ENCODE measurements at places on chromosomes 13 and 19.

DNA sequence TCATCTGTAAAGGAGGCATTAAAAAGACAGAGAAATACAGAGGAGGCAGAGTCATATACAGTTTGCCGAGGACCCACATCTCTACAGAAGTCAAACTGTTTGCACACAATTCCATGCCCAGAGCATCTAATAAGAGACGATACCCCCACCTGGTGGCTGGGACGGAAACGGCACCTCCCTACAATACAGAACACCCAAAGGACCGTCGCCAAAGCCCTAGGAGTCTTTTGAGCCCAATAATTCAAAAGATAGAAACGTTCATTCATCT is 703 bp upstream of the PLEKHG2 start:
- no peak for DNase-seq

DNA sequence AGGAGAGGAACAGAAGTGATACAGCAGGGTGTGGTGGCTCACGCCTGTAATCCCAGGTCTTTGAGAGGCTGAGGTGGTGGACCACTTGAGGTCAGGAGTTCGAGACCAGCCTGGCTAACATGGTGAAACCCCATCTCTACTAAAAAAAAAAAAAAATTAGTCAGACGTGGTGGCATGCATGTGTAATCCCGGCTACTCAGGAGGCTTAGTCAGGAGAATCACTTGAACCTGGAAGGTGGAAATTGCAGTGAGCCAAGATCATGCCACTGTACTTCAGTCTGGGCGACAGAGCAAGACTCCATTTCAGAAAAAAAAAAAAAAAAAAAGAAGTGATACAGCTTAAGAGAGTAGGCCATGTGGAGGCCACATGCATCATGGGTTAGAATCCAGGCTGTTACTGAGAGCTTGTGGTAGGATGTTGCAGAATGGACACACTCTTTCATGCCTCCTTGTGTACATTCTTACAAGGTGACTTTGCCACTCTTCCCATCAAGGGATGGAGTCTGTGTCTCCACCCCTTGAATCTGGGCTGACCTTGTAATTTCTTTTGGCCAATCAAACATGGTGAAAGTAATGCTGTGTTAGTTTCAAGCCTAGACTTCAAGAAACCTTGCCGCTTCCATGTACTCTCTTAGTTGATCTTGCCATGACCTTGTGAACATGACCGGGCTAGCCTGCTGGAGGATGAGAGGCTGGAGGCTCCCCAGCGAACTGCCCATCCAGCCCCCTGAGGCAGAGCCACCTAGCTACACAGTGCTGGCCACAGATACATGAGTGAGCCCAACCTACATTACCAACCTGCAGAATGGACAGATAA is 12.3 kb downstream of the FAM187B start:
- DNase-seq: no peak

DNA sequence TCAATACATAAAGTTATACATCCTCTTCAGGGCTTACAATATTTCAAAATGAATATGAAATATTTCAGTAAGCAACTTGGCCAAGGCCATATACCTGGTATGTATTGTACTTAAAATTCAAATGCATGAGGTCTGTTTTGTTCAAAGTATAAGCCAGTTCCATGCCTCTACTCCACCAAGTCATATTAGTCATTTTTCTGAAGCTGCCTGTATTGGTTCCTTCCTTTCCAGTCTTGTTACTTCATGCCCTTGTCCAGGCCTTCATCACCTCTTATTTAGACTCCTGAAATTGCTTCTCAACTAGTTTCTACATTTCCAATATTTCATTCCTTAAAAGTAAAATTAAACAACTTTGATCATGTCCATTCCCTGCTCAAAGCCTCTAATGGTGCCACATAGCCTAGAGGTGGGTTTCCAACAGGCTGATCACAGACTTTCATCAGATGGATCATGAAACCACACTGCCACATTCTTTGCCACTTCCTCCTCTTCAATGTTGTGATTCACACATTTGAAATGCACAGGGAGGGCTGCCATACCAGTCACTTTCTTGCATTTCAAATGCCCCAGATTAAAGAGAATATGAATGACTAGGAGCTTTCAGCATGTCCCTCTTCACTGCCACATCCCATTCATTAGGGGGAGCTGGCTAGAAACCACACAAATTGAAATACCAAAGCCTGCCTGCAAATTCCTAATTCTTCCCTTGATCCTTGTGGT is 424.1 kb upstream of the DACH1 start:
- peak; percentile 75 for DNase-seq

- no peak for DNase-seq
These were observed 13.1 kb upstream of the HIF3A start for GRCh38 chr19:46283771-46284170.

- no peak for DNase-seq
These were observed 1335.9 kb downstream of the UQCRFS1 start for GRCh38 chr19:27876976-27877512.

GRCh38 chr13:20326276-20326675 is 94.2 kb upstream of the GJB6 start:
- no peak for DNase-seq

DNA sequence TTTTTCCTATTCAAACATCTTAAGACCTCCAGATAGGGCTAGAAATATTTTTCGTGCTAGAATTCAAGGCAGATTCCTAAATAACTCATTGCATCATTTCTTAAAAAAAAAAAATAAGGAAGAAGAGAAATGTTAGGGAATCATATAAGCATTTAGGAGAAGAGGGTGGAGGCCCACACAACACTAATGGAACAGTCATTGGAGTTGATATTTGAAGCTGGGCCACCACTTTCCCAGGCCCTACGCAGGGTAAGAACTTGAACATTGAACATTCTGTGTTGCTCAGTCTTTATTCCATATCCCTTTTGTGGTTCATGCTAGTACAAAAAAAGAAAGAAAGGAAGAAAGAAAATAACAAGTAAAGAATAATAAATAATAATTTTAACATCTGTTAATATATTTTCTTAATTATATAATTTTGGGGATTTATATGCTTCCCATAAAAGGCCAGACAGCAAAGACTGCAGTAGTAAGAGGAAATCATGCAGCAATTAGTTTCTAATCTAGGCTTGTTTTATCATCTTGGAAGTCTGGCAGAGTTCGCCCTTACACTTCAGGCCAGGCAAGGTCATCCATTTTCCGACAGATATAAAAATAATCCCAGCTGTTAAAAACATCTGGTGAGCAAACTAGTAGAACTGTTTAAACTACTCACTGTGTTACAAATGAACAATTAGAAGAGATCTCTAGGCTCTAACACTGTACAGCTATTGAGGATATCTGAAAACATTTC is 127.7 kb downstream of the FRY start:
- no peak for DNase-seq

- no peak for DNase-seq
These were observed 405.0 kb upstream of the ZNF507 start for GRCh38 chr19:31940396-31940795.

GRCh38 chr13:43877326-43877725 is 2.2 kb downstream of the CCDC122 start:
- DNase-seq: no peak

GRCh38 chr13:49112782-49113525 is 107.2 kb upstream of the MLNR start:
- no peak for DNase-seq

DNA sequence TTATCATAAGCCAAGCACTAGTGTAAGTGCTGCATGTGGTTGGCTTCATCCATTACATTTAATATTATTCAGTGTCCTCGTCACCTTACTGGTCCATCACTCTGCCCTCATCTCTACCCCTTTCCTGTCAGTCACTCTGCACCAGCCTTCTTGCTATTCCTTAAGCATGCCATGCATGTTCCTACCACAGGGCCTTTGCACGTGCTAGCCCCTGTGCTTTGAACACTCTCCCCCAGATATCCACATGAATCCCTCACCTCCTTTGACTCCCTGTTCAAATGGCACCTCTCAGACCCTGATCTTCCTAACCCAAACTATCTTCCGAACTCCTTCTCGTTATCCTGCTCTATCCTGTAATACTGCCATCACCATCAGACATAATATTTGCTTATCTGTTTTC is 3.2 kb upstream of the RELB start:
- no peak for DNase-seq

All from retinal pigment epithelial cell (primary cell).